MM.1S (cell line): ENCODE measurements at places on chromosomes 5 and 9.

GRCh38 chr5:159799701-159800100, 116.6 kb upstream of the ADRA1B start:
- H3K36me3 ChIP-seq = no peaks in the 10 kb centered on the region
- H3K27me3 ChIP-seq = no peaks in the 10 kb centered on the region
- H3K27ac ChIP-seq = no peak overlapping the region
- no peaks in the 10 kb centered on the region for H3K4me1 ChIP-seq

DNA sequence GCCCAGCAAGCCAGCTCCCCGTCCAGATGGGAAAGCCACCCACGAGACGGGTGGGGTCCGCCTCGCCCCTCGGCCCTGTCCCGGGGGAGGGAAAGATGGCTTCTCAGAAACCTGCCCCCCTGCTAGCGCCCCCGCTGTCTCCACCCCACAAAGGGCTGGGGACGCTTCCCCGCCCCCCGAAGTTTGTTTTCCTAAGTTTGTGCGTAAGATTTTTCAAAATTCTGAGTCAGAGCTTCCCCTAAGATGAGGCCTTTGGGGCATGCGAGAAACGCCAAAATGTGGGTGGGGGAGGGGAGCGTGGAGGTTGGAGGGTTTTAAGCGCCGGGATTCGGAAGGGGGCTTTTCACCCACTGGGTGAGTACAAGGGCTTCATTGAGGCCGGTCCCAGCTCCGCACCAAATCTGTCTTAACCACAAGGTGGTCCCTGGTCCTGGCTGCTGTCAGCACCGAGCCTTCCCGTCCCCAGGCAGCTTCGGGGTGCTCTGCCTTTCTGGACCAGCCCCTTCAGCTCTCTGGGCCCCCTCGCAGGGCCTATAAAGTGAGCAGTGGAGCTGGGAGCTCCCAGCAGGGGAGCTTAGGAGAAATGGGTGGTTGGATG, 32.3 kb downstream of the PRRX2 start:
- H3K4me1 ChIP-seq = no peaks in the 10 kb centered on the region
- H3K4me3 ChIP-seq = no peak overlapping the region
- no peak for DNase-seq
- no peak overlapping the region for H3K27ac ChIP-seq
- H3K36me3 ChIP-seq = no peaks in the 10 kb centered on the region

- H3K27ac ChIP-seq = no peak overlapping the region
- no peak for DNase-seq
- no peaks in the 10 kb centered on the region for H3K27me3 ChIP-seq
- H3K4me3 ChIP-seq = no peak overlapping the region
These were observed 548.6 kb downstream of the KIF4B start for GRCh38 chr5:155562158-155562557.

- H3K4me3 ChIP-seq = no peak overlapping the region
- H3K27me3 ChIP-seq = no peaks in the 10 kb centered on the region
- no peak overlapping the region for H3K27ac ChIP-seq
- H3K4me1 ChIP-seq = no peaks in the 10 kb centered on the region
- DNase-seq = no peak
These were observed 299.4 kb downstream of the PSAT1 start for GRCh38 chr9:78596346-78596745.

DNA sequence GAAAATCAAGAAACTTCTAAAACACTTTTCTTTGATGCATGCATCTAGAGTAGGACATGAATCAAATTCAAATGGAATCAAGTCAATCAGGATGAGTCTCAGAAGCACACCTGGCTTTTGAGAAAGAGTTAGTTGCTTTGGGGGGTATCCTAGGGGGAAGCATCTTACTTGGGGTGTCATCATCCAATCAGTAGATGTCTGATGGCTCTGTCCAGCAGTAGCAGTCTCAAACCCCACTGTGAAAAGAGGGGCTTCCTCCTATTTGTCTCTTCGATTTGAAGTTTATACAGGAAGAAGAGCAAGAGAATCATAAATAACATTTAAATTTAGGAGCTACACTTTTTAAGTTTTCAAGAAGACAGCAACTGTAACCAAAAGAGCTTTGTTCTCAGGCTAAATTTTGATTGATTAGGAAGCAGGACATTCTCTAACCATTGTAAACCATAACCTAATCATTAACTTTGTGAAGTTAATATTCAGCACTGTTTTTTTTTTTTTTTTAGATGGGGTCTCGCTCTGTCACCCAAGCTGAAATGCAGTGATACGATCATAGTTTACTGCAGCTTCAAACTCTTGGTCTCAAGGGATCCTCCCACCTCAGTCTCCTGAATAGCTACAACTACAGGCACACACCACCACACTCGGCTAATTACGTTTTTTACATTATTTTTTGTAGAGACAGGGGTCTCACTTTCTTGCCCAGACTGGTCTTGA, 614.7 kb downstream of the CSNK1G3 start:
- H3K4me1 ChIP-seq = no peaks in the 10 kb centered on the region
- DNase-seq = no peak
- no peak overlapping the region for H3K4me3 ChIP-seq
- no peaks in the 10 kb centered on the region for H3K36me3 ChIP-seq

DNA sequence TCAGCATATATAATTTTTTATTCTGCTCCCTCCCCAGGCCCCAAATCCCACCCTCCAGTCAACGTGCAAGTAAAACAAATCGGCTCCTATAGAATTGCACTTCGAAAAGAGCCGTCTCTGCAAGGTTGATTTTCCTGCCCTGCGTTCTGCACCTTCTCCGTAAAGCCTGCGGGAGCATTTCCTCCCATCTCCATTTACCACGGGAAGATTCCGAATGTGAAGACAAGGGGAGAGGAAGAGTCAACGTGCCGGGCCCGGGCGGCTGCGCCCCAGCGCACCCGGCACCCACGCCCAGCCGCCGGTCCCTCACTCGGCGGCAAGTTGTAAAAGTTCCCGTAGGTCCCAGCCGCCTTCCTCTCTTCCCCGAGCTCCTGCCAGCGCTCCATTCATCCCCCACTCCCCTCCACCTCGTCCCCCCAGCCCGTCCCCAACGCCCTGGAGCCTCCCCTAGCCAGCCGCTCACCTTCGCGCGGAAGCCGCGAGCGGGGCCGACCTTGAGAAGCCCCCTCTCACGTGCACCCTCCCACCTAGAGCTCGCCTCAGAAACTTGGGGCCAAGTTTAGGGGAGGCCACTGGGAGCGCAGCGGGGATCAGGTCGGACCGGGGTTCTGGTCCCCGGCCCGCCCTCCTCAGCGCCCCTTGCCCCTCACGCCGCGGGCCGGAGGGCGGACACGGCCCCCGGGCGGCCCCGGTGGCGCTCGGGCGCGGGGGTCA, 431 bp downstream of the BNC2 start:
- H3K27me3 ChIP-seq = no peaks in the 10 kb centered on the region

- no peaks in the 10 kb centered on the region for H3K36me3 ChIP-seq
- no peak for DNase-seq
- no peaks in the 10 kb centered on the region for H3K27me3 ChIP-seq
- H3K4me3 ChIP-seq = no peak overlapping the region
These were observed 109.8 kb upstream of the TARS1 start for GRCh38 chr5:33330992-33331391.

- H3K27me3 ChIP-seq = no peaks in the 10 kb centered on the region
- H3K27ac ChIP-seq = no peak overlapping the region
- DNase-seq = no peak
- H3K36me3 ChIP-seq = no peaks in the 10 kb centered on the region
These were observed 142.6 kb upstream of the GAS1 start for GRCh38 chr9:87089929-87090328.

GRCh38 chr5:97044052-97044451, 98.4 kb downstream of the LIX1 start:
- no peak overlapping the region for H3K27ac ChIP-seq
- no peaks in the 10 kb centered on the region for H3K36me3 ChIP-seq
- no peaks in the 10 kb centered on the region for H3K27me3 ChIP-seq
- H3K4me1 ChIP-seq = no peaks in the 10 kb centered on the region

GRCh38 chr5:143349177-143349576, 54.3 kb downstream of the NR3C1 start:
- no peak overlapping the region for H3K4me3 ChIP-seq
- no peaks in the 10 kb centered on the region for H3K36me3 ChIP-seq
- no peaks in the 10 kb centered on the region for H3K27me3 ChIP-seq
- H3K4me1 ChIP-seq = peaks cover 75% of the 10 kb centered on the region
- no peak for DNase-seq

- no peaks in the 10 kb centered on the region for H3K36me3 ChIP-seq
- DNase-seq = no peak
- H3K27me3 ChIP-seq = no peaks in the 10 kb centered on the region
- H3K4me3 ChIP-seq = no peak overlapping the region
- H3K4me1 ChIP-seq = no peaks in the 10 kb centered on the region
- H3K27ac ChIP-seq = no peak overlapping the region
These were observed 175.5 kb upstream of the SPRY4 start for GRCh38 chr5:142500227-142500905.

DNA sequence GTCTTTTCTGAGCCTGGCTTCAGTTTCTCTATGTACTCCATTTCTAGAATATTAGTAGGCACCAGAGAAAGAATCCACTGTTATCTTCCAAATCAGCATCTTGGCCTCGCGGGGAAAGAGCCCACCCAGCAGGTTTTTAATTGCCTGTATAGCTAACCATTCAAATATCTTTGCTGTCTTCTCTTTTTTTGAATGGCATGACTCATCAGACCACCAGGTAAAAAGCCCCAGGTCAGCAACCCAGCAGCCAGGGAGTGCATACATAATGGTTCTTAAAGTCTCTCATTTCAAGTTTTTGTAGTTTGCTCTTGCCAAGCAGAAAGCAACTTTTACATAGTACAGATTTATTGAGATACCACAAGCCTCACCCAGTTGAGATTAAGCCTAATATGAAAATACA, 50.7 kb downstream of the TMEM167A start:
- peaks cover 5% of the 10 kb centered on the region for H3K4me1 ChIP-seq
- no peak overlapping the region for H3K4me3 ChIP-seq
- DNase-seq = no peak
- H3K27me3 ChIP-seq = no peaks in the 10 kb centered on the region
- H3K27ac ChIP-seq = no peak overlapping the region

DNA sequence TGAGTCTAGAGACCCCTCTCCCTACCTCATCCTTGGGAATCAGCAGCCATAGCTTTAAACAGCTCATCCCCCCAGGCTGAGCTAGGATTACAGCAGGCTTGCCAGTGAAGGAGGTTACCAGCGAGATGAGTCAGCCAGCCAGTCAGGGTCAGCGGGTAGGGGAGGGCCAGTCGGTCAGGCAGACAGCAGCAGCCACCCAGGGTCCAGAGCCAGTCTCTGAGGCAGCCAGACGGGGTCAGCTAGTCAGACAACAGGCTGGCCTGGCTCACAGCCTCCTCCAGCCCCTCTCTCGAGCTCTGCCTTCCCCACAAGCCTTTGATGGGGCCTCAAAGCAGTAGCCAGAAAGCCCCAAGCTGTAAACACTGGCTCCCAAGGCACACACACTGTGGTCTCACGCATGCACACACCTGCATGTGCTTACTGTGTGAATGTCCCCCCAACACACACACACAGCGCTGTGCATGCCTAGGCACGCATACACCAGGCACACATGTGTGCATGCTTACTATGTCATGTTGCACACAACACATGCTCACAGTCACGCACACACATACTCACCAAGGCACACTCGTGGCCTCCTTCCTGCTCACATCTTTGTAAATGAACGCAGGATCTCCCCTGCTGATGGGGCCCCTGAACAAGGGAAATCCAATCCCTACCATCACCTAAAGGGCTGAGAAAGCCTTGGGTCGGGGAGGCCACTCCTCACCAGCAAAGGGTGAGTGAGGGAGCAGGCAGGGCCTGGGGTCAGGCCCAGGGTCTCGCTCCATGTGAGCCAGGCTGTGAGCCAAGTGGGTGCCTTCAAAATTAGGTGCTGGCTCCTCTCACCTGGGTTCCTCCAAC, 28.2 kb upstream of the CPLX2 start:
- peaks cover 5% of the 10 kb centered on the region for H3K27me3 ChIP-seq
- no peaks in the 10 kb centered on the region for H3K36me3 ChIP-seq
- no peak overlapping the region for H3K4me3 ChIP-seq
- no peaks in the 10 kb centered on the region for H3K4me1 ChIP-seq

DNA sequence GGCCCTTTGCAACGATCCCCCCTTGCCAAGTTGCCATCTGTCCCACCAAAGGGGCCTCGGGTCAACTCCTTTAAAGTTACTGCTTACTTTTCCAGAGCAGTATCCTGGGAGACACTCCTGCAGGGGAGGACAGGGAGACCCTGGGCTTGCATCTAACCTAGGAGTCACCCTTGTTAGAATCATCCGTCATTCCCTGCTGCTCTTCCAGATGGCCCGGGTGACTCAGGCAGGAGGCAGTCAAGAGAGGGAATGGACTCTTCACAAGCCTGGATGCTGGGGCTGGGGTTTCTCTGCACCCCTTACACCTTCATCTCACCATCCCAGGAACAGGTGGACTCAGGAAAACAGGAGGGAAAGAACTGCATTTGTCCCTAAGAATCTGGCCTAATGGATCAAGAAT, 175.6 kb downstream of the GABBR2 start:
- H3K36me3 ChIP-seq = no peaks in the 10 kb centered on the region
- no peaks in the 10 kb centered on the region for H3K4me1 ChIP-seq
- no peaks in the 10 kb centered on the region for H3K27me3 ChIP-seq
- DNase-seq = no peak
- no peak overlapping the region for H3K27ac ChIP-seq

DNA sequence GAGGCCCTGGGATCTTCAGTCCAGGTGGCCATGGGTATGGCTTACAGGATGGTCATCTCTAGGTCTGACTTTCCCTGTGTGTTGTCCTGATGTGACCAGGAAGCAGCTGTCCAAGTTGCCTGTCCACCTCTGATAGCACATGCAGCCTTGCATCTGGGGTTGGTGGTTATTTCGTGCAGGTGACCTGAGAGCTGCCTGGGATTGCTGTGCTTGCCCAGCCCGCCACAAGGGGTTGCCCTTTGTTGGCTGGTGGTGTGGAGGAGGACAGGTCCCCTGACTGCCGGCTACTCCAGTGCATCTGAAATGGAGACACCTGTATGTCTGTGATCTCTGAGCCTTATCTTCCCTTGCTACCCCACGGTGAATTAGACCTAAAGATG, 212.6 kb downstream of the ARHGAP26 start:
- no peak overlapping the region for H3K27ac ChIP-seq
- H3K4me1 ChIP-seq = 0 out of 2 replicates have a peak, but pooled peaks cover 4% of the 10 kb centered on the region
- H3K27me3 ChIP-seq = no peaks in the 10 kb centered on the region
- H3K4me3 ChIP-seq = no peak overlapping the region

GRCh38 chr5:158513490-158514318, 586.0 kb downstream of the EBF1 start:
- H3K4me1 ChIP-seq = no peaks in the 10 kb centered on the region; the same call in 1 of the 2 replicates
- no peaks in the 10 kb centered on the region for H3K36me3 ChIP-seq
- H3K4me3 ChIP-seq = no peak overlapping the region
- DNase-seq = no peak
- no peak overlapping the region for H3K27ac ChIP-seq
- H3K27me3 ChIP-seq = no peaks in the 10 kb centered on the region

- DNase-seq = peak; percentile 21
- H3K27me3 ChIP-seq = no peaks in the 10 kb centered on the region
- no peak overlapping the region for H3K27ac ChIP-seq
- H3K4me3 ChIP-seq = no peak overlapping the region
These were observed 112.9 kb downstream of the SPATA31D1 start for GRCh38 chr9:82101475-82101874.

- H3K27ac ChIP-seq = no peak overlapping the region
- H3K36me3 ChIP-seq = no peaks in the 10 kb centered on the region
- H3K27me3 ChIP-seq = no peaks in the 10 kb centered on the region
These were observed 85.0 kb upstream of the HRH2 start for GRCh38 chr5:175572886-175573285.

GRCh38 chr5:3605298-3606010, 9.8 kb downstream of the IRX1 start:
- no peak overlapping the region for H3K4me3 ChIP-seq
- H3K27ac ChIP-seq = no peak overlapping the region
- H3K36me3 ChIP-seq = no peaks in the 10 kb centered on the region
- DNase-seq = no peak
- no peaks in the 10 kb centered on the region for H3K4me1 ChIP-seq
